Caki2 (cell line): ENCODE measurements at places on chromosomes 16 and 17. TPM values are rescaled to one million over a fixed set of nuclear protein-coding genes. Genes with fewer than 3 reads are reported as not detected.

- peak; percentile 87 for DNase-seq
These were observed 205.2 kb downstream of the RAB11FIP4 start for GRCh38 chr17:31596382-31597323.

DNA sequence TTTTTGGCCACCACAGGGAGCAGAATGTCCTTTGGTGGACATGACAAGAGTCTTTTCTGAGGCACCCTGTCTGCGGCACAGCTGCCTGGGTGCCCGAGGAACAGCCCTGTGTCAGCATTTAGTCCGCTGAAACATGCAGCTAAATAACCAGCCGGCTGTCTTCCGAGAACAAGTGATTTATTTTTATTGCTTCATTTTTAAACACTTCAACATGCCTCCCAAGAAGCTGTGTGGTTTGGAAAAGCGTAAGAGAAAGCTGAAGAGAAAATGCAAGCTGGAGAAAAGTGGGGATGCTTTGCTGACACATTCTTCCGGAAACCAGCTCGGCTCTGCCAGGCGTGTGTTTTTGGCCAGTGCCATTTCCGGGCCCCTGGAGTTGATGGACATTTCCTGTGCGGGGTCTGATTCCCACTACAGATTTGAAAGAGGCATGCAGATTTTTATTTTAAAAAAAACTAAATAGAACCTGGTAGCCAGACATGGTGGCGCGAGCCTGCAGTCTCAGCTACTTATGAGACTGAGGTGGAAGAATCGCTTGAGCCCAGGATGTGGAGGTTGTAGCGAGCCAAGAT lies 94.7 kb downstream of the SEC14L1 start:
- DNase-seq = no peak

GRCh38 chr17:8226536-8227237 lies 16.3 kb upstream of the AURKB start:
- DNase-seq = peak; percentile 93

DNA sequence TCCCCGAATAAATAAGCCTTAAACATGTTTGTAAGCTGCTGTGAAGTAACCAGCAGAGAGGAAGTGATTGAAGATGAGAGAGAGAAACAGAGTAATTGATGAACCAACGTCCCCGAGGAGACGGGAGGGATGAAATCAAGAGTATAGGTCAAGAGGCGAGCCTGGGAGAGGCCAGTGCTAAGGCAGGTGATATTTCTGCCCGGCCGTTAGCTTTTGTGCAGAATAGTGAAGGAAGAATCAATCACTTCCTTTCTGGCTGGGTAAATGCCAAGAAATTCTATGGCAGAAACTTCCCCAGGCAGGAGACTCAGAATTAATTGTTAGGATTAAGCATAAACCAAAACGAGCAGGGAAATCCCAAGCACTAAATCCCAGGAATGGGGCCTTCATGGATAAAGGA lies 273.8 kb downstream of the CDH13 start:
- DNase-seq = no peak

- no peak for DNase-seq
These were observed 363.4 kb downstream of the C16orf95 start for GRCh38 chr16:86953631-86954391.

Gene SNAI3
- 0.88 TPM in 1 of 2 replicates, not detected in the other for total RNA-seq

GRCh38 chr16:66103211-66103610 lies 263.3 kb upstream of the CDH5 start:
- no peak for DNase-seq

GRCh38 chr17:15662681-15663080 lies 21.4 kb downstream of the TRIM16 start:
- no peak for DNase-seq

GRCh38 chr16:10972108-10972818 lies 27.9 kb downstream of the CLEC16A start:
- DNase-seq = no peak

DNA sequence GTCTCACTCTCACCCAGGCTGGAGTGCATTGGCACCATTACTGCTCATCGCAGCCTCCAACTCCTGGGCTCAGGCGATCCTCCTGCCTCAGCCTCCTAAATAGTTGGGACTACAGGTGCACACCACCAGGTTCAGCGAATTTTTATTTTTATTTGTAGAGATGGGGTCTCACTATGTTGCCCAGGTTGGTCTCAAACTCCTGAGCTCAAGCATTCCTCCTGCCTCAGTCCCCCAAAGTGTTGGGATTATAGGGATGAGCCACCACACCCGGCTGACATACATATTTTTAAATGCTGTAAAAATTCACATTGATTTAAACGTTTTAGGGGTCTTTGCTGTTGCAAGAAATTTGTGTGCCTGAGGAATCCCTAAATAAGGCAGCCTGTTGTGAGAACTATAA lies 24.8 kb upstream of the SEC14L1 start:
- DNase-seq = no peak

DNA sequence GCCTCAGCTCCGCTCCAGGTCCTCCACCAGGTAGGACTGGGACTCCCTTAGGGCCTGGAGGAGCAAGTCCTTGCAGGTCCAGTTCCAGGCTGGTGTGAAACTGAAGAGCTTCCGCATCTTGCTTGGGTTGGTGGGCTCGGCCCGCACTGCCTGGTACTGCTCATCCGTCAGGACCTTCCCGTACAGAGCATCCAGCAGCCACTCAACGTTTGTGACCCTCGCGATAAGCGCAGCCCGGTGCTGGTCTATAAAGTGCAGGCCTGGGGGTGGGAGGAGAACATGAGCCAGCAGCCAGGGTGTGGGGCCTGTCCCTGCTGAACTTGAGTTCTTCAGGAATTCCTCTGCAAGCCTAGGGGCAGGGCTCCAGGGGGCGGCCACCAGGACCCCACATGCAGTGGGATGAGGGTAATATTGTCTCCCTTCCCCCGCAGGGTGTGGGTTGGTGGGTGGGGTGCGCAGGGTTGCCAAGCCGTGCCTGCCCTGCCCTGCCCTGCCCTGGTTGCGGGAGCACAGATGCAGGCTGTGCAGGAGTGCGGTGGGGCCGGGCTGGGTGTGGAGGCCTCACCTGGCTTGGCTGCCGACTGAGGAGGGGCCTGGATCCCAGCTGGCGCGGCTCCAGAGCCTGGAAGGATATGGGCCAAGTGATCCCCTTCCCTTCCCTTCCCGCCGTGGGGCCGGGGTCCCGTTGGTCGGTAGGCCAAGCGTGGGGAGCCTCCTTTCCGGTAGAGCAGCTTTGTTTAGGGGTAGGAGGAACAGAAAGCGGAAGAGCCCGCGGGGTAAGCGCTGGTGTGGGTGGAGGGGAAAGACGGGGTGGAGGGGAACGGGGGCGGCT lies 762 bp downstream of the PYCARD start:
- no peak for DNase-seq

GRCh38 chr16:78192734-78193488 lies 93.5 kb downstream of the WWOX start:
- no peak for DNase-seq

DNA sequence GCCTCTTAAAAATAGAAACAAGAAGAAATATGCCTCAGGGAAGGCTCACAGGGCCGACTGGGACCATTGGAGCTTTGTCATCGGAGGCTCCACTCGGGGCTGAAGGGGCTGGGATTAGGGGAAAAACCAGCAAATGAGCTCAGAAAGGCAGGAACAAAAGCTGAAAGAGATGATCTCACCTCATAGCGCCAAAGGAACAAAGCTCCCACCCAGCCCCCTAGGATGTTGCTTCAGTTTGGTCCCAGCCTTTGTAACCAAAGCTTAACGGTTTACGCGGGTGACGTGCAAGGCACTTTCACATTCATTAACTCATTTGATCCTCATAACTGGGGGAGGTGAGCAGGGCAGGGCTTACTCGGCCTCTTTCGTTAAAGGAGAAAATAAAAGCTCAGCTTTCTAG lies 168.5 kb upstream of the DYNLRB2 start:
- no peak for DNase-seq

- DNase-seq = no peak
These were observed 3.0 kb downstream of the KARS1 start for GRCh38 chr16:75644240-75645012.

DNA sequence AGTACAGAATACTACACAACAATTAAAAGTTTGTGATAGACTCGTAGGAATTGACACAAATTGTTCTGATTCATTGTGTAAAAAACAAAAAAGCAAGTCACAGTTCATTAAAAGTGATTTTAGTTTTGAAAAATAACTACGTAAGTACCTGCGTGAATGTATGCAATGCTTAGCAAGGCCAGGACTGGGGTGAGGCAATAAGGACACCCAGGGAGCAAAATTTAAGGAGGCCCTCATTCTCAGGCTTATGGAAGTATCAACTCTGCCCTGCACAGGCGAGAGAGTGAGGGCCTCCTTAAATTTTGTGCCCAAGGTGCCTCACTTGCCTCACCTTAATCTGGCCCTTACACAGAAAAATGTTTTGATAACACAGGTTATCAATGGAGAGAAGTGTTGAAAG lies 31.4 kb downstream of the NOG start:
- no peak for DNase-seq

DNA sequence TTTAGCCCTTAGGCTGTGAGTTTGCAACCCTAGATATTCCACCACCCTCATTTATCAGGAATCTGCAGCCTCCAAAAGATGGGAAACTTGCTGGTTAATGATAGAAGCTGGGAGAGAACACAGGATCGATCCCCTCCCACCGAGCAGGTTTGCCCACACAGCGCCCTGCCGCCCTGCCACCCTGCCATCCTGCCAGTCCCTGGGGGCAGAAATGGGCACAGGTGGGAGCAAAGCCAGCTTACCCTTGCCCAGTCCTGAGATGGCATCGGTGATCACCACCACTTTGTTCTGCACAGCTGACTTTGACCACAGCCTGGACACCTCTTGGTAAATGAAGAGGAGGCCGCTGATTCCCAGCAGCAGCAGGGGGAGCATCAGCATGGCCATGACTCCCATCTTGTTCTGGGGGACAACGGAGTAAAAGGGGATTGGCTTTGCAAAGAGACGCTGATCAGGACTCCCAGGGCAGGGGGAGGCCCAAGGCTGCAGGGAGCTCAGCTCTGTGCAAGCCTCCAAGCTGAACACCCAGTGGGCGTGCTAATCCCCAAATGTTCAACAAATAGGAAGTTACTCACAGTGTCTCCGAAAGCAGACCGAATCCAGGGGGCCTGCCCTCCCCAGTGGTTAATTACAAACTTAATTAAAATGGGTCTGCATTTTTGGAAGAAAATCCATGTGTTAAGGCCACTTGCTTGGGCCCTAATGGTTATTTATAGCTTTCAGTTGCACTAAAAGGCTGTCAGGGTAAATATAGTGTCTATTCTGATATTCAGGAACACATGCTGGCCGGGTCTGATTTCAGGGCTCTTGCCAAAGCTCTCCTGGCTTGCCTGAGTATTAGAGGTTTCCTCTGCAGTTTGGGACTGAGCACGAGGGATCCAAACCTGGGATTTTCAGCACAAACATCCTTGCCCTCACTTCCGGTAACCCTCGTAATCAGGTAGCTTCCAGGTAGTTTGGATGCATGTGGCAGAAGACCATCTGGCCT lies at the start of gene DHRS7C:
DHRS7C (minus strand) TSS at position 704 of the 988 bp plus-strand sequence; CDS start at position 396, 308 bp downstream.
- DNase-seq = no peak

GRCh38 chr16:1056196-1056595 lies 16.4 kb upstream of the SSTR5 start:
- no peak for DNase-seq

DNA sequence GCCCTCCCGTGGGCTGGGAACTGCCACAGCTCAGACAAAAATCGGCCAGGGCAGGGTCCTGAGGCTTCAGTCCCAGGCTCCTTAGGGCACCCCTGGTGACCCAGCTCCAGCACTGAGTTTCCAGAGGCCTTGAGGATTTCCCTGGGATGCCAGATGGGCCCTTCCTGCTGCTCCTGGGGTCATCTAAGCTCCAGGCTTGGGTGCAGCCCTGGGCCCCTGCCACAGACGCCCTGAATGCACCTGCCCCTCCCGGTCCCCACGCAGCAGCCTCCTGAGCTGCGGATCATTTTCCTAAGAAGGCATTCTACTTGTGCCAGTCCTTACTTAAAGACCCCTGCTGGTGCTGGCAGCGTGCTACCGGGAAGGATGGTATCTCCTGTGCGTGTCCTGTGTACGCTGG lies 6.0 kb upstream of the RNPS1 start:
- no peak for DNase-seq

Gene NACA2
- total RNA-seq = not detected in 2 replicates
